ENCODE measurements at places on chromosomes 16 and 17.
A peak's percentile ranks its signal among the peaks of the same experiment; 100 is the strongest.

DNA sequence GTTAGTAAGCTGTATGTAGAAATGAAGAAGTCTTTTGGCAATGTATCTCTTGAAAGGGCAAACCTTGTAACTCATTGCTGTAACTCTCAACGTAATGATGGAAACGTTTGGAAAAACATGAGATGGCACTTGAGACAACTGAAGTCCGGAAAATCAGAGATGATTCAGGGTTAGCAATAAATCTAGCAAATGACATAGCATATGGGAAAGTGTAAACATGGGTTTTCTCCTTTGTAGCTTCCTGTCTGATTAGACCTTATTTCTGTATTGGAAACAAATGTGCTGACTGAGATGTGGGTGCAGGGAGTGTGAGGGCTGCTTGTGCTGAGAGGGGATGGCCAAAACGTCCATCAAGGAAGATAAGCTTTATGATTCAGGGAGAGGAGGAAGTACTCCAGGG, 110.7 kb upstream of the FAM20A start:
- DNase-seq, result no peak
- no peak overlapping the region for H3K27ac ChIP-seq
- no peaks in the 10 kb centered on the region for H3K36me3 ChIP-seq
- H3K27me3 ChIP-seq, result no peaks in the 10 kb centered on the region
- H3K4me1 ChIP-seq, result no peaks in the 10 kb centered on the region

- H3K4me1 ChIP-seq, result no peaks in the 10 kb centered on the region
- H3K27me3 ChIP-seq, result no peaks in the 10 kb centered on the region
- no peaks in the 10 kb centered on the region for H3K36me3 ChIP-seq
- H3K27ac ChIP-seq, result no peak overlapping the region
- no peak for DNase-seq
- no peak overlapping the region for H3K4me3 ChIP-seq
These were observed 536.9 kb upstream of the CDH11 start for GRCh38 chr16:65658787-65659220.

- no peak overlapping the region for H3K4me3 ChIP-seq
- peaks cover 25% of the 10 kb centered on the region for H3K4me1 ChIP-seq
- peak overlapping the region; percentile 61 for H3K27ac ChIP-seq
- no peaks in the 10 kb centered on the region for H3K27me3 ChIP-seq
These were observed 5.9 kb upstream of the MAP2K3 start for GRCh38 chr17:21278450-21279197.

- no peaks in the 10 kb centered on the region for H3K36me3 ChIP-seq
- peaks cover 78% of the 10 kb centered on the region for H3K4me1 ChIP-seq
- peak; percentile 84 for DNase-seq
- H3K27ac ChIP-seq, result peak within 1 kb of the TSS; percentile 92
These were observed at the start of gene ACSF2 for GRCh38 chr17:50425682-50426471. ACSF2 (plus strand) TSS chr17:50426218; CDS start chr17:50426262, 44 bp downstream.

GRCh38 chr16:57611181-57611580, 17.2 kb upstream of the ADGRG1 start:
- H3K27ac ChIP-seq, result no peak overlapping the region
- no peak for DNase-seq
- H3K4me3 ChIP-seq, result no peak overlapping the region
- no peaks in the 10 kb centered on the region for H3K36me3 ChIP-seq
- no peaks in the 10 kb centered on the region for H3K27me3 ChIP-seq

GRCh38 chr16:50977138-50977537, 173.9 kb downstream of the SALL1 start:
- H3K27me3 ChIP-seq, result no peaks in the 10 kb centered on the region

- peaks cover 92% of the 10 kb centered on the region for H3K36me3 ChIP-seq
- no peak for DNase-seq
- no peaks in the 10 kb centered on the region for H3K27me3 ChIP-seq
- no peak overlapping the region for H3K4me3 ChIP-seq
These were observed 41.9 kb upstream of the ENDOV start for GRCh38 chr17:80372922-80373570.

DNA sequence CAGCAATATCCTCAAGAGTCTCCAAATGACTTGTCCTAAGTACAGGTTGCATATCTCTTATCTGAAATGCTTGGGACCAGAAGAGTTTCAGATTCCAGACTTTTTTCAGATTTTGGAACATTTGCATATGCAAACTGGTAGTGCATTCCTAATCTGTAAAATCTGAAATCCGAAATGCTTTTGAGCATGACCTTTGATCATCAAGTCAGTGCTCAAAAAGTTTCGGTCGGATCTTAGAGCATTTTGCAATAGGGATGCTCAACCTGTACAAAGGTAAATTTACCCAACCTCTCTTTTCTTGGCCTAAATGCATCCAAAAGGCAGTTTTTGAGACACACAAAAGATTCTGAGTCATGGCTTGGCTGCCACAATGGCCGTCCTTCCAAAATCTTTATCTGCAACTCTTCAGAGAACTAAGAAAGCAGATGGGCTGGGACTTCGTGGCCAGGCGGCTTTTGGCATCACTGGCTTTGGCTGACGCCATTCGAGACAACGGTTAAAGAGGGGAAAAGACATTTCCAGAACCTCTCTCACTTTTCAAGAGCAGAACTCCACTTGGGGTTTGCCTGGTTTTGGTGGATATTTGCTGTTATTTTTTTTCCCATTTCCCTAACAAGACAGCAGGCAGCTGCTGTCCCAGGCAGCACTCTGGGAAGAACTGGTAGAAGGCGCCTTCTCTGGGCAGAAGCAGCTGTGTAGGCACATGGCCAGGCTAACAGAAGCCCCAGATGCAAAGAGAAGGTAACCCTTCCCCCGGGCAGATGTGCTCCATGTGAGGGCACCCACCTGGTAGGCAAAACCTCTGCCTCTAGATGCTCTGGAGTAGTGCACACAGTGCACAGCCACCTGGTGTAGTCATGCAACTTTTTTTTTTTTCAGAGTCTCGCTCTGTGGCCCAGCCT, 8.9 kb downstream of the CPPED1 start:
- no peak for DNase-seq
- H3K36me3 ChIP-seq, result no peaks in the 10 kb centered on the region
- H3K27me3 ChIP-seq, result no peaks in the 10 kb centered on the region
- no peaks in the 10 kb centered on the region for H3K4me1 ChIP-seq
- no peak overlapping the region for H3K27ac ChIP-seq
- no peak overlapping the region for H3K4me3 ChIP-seq

GRCh38 chr17:48160177-48161081, 52.9 kb downstream of the SNX11 start:
- H3K27ac ChIP-seq, result no peak overlapping the region
- H3K36me3 ChIP-seq, result no peaks in the 10 kb centered on the region
- peak; percentile 21 for DNase-seq
- H3K4me3 ChIP-seq, result no peak overlapping the region
- peaks cover 6% of the 10 kb centered on the region for H3K4me1 ChIP-seq
- H3K27me3 ChIP-seq, result no peaks in the 10 kb centered on the region
